ENCODE measurements at places on chromosomes 13 and 19. TPM values are rescaled to one million over a fixed set of nuclear protein-coding genes. Genes with fewer than 3 reads are reported as not detected.

DNA sequence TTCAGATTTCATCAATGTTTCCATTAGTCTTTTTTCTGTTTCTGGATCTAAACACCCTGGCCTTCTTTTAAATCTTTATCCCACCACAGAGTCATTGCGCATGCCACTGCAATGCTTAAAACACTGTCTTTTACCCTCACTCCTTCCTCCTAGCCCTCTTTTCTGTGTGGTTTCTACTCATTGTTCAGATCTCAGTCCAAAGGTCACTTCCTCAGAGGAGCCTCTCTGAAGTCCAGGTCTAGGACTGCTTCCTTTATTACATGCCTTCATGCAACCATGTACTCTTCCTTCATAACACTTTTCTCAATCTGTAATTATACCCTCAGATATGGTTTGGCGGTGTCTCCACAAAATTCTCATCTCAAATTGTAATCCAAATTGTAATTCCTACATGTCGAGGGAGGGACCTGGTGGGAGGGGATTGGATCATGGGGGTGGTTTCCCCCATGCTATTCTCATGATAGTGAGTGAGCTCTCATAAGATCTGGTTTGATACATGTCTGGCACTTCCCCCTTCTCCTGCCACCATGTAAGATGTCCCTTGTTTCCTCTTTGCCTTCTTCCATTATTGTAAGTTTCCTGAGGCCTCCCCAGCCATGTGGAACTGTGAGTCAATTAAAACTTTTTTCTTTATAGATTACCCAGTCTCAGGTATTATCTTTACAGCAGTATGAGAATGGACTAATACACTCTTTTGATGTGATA is 808.9 kb downstream of the DIAPH3 start:
- H3K27ac ChIP-seq, result peak overlapping the region; percentile 71
- no peak for DNase-seq
- no peak overlapping the region for H3K4me3 ChIP-seq
- peaks cover 83% of the 10 kb centered on the region for H3K4me1 ChIP-seq
- H3K36me3 ChIP-seq, result no peaks in the 10 kb centered on the region

DNA sequence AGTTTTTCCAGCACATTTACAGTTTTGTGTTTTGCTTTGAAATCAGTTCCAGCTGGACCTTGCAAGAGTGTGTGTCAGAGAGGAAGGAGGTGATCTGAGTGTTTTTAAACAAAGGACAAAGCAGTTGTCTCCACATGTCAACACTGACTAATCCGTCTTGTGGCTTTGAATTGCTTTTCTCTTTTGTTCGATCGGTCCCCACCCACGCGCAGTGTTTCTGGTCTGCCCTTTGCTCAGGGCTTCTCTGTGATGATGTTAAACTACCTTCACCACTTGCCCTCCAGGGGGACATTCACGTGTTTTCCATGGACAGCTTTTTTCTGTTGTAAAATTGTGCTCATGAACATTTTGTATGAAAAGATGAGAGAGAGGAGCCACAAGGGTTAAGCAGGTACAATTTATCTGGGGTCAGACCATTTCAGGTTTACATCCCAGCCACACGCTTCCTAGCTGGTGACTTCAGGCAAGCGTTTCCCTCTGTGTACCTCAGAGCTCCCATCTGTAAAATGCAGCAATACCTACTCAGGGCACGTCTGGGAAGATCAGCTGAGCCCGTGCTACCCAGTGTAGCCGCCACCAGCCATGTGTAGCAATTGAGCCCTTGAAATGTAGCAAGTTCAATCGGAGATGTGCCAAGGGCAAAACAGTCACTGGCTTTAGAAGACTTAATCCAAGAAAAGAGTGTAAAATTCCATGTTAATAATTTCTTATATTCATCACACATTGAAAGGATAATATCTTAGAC is 13.5 kb upstream of the PLA2G4C start:
- H3K4me3 ChIP-seq, result no peak overlapping the region
- H3K4me1 ChIP-seq, result no peaks in the 10 kb centered on the region
- H3K36me3 ChIP-seq, result no peaks in the 10 kb centered on the region

DNA sequence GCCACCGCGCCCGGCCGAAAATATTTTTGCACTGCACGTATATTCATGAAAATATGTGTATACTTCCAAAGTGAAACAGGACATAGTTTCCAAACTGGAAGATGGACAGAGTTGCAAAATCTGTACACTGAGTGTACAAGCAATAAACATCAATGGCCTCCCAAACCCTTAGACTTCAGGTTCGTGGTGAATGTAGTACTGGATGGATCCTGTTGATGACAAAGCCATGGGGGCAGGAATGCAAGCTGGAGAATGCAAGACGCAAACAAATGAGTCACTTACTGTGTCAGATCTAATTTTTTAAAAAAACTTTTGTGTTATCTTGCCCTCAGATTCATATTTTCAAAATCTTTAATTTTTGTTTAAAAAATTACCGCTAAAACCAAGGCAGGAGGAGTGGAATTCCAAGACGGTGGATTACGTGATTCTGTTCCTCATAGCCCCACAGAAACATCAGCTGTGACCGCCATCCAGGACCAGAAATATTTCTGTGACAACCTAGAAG is 12.7 kb upstream of the LILRA2 start:
- H3K4me1 ChIP-seq, result no peaks in the 10 kb centered on the region
- no peak overlapping the region for H3K4me3 ChIP-seq
- H3K36me3 ChIP-seq, result no peaks in the 10 kb centered on the region

GRCh38 chr13:96772426-96772825 is 221.8 kb downstream of the OXGR1 start:
- no peaks in the 10 kb centered on the region for H3K4me1 ChIP-seq
- no peaks in the 10 kb centered on the region for H3K36me3 ChIP-seq

DNA sequence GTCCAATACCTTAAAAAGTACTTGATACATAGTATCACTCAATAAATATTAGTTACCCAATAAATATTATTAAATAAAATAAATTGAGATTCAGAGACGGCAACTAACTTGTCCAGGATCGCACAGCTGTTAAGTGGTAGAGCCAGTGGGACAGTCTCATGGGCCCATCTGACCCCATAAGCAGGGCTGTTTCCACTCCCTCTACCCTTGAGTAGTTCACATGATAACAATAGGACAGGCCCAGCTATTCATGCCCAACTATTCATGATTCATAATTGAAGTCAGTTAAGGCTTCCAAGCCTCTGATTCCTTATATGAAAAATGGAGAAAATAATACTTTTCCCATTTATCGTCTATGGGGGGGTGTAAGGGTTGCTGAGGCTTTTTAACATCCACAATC is 78.2 kb downstream of the C13orf42 start:
- no peak overlapping the region for H3K4me3 ChIP-seq
- H3K27me3 ChIP-seq, result no peaks in the 10 kb centered on the region
- H3K4me1 ChIP-seq, result no peaks in the 10 kb centered on the region
- H3K27ac ChIP-seq, result no peak overlapping the region

GRCh38 chr19:13014101-13014920 is 19.0 kb downstream of the NFIX start:
- no peaks in the 10 kb centered on the region for H3K27me3 ChIP-seq
- no peak for DNase-seq
- H3K4me1 ChIP-seq, result peaks cover 14% of the 10 kb centered on the region

- no peaks in the 10 kb centered on the region for H3K27me3 ChIP-seq
- peak overlapping the region; percentile 71 for H3K27ac ChIP-seq
- H3K36me3 ChIP-seq, result no peaks in the 10 kb centered on the region
- H3K4me1 ChIP-seq, result peaks cover 93% of the 10 kb centered on the region
Measured at GRCh38 chr19:56110515-56111448, 10.3 kb downstream of the ZNF787 start.

GRCh38 chr19:45296355-45296754 is 26.3 kb downstream of the CKM start:
- H3K27ac ChIP-seq, result no peak overlapping the region
- H3K4me1 ChIP-seq, result peaks cover 17% of the 10 kb centered on the region
- H3K4me3 ChIP-seq, result no peak overlapping the region
- no peak for DNase-seq
- no peaks in the 10 kb centered on the region for H3K36me3 ChIP-seq

DNA sequence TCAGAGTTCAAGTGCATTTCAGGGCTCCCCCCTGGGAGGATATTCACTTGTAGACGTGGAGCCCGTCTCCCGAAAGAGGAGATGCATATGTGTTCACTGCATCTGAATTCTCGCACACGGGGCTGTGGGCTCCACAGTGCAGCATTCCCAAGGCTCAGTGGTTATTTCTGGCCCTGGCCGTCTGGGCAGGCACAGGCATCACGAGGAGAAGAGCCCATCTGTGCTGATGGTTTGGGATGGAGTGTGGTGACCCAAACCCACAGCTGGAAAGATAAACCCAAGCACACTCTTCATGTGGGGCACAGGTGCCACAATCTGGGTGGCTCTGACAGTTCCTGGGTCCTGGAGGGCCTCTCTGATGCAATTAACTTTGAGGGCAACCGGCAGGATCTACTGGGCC is 242.1 kb downstream of the TSHZ3 start:
- no peak overlapping the region for H3K4me3 ChIP-seq
- H3K27me3 ChIP-seq, result no peaks in the 10 kb centered on the region
- no peaks in the 10 kb centered on the region for H3K4me1 ChIP-seq
- no peak overlapping the region for H3K27ac ChIP-seq
- DNase-seq, result no peak

The NR2C2AP gene
- total RNA-seq, result 13.8 TPM

The CEACAM8 gene
- not detected for total RNA-seq

The HS6ST3 gene
- total RNA-seq, result 1.3 TPM

The CCL25 gene
- not detected for total RNA-seq

The CCDC61 gene
- 7.8 TPM for total RNA-seq
